Foreskin fibroblast (primary cell): ENCODE measurements at places on chromosomes 2 and 18.

- DNase-seq: peak; percentile 61
These were observed 390.9 kb downstream of the NBAS start for GRCh38 chr2:15170070-15170775.

- no peak for DNase-seq
These were observed 15.5 kb downstream of the LPIN2 start for GRCh38 chr18:2997429-2997828.

GRCh38 chr2:133484106-133484505 is 84.2 kb downstream of the NCKAP5 start:
- peak; percentile 41 for DNase-seq

GRCh38 chr2:160139350-160139749 is 60.7 kb downstream of the ITGB6 start:
- no peak for DNase-seq

- no peak for DNase-seq
These were observed 10.1 kb upstream of the GAD1 start for GRCh38 chr2:170806548-170806947.

GRCh38 chr2:100655936-100656534 is 93.2 kb downstream of the PDCL3 start:
- DNase-seq: no peak

- no peak for DNase-seq
These were observed 436.4 kb downstream of the EIPR1 start for GRCh38 chr2:2941205-2941604.

DNA sequence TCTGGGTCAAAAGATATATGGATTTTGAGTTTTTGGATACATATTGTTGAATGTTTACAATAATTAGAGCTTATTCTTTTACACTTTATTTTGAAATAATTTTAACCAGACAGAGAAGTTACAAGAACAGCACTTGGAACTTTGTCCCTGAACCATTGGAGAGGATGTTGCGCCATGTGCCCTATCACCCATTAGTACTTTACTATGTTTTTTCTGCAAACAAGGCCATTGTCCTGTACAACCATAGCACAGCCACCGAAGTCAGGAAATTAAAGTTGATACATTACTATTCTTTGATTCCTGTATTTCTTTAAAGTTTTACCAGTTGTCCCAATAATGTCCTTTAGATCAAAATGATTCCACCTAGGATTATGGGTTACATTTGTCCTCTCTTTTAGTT is 188.8 kb downstream of the ACKR3 start:
- DNase-seq: no peak

- DNase-seq: no peak
These were observed 6.1 kb downstream of the RASGRP3 start for GRCh38 chr2:33482518-33482917.

GRCh38 chr2:182949572-182950189 is 83.2 kb upstream of the FRZB start:
- peak; percentile 22 for DNase-seq

- DNase-seq: peak; percentile 91
These were observed 258.5 kb downstream of the TWIST2 start for GRCh38 chr2:239106314-239106908.

GRCh38 chr2:129673234-129673633 is 306.2 kb upstream of the RAB6C start:
- DNase-seq: no peak

GRCh38 chr2:148560496-148560895 is 84.1 kb upstream of the EPC2 start:
- no peak for DNase-seq

- DNase-seq: no peak
These were observed 114.5 kb upstream of the ALPP start for GRCh38 chr2:232264081-232264480.

DNA sequence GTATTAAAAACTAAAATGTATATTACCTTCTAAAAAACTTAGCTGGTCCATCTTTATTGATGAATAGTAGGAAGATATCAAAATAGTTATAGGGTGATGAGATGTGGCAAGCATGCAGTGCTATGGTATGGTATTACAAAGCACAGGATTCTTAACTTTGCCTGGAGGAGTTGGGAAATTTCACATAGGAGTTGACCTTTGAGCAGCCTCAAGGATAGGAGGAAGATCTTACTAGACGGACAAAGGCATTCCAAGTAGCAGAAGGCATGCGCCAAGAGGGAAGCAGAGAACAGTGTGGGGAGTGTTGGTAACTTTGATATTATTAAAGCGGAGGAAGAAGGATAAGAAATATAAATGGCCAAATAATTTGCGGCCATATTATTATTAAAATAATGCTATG is 60.0 kb downstream of the TTC21B start:
- DNase-seq: no peak

GRCh38 chr18:75362435-75362834 is 65.1 kb downstream of the SMIM21 start:
- no peak for DNase-seq

DNA sequence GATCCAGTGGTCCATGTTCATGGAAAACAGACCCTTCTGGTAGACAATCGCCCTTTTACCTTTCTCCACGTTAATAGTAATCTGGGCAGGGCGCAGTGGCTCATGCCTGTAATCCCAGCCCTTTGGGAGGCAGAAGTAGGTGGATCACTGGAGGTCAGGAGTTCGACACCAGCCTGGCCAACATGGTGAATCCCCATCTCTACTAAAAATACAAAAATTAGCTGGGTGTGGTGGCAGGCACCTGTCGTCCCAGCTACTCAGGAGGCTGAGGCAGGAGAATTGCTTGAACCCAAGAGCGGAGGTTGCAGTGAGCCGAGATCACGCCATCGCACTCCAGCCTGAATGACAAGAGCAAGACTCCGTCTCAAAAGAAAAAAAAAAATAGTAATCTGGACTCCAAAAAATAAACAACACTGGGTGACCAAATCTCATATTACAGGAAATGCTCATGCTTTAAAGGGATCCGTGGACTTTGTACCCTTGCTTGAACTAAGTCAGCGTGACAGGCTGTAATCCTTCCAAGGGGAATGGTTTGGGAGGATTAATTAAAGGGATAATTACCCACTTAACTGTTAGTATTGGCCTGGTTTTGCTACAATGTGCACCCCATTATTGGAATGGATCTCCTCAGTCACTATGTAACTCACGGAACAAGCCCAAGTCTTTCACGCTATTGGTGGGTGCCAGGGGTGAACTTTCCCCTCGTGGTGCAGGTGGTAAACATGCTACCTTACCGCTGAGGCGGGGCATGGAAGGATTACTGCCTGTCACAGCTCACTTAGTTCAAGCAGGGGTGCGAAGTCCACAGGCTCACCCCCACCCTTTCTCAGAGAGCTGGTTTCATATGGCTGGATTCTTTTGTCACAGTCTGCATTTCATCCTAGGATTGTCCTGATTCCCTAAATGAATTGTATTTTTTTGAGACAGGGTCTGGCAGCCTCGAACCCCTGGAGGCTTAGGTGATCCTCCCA is 36.7 kb downstream of the PROC start:
- no peak for DNase-seq

DNA sequence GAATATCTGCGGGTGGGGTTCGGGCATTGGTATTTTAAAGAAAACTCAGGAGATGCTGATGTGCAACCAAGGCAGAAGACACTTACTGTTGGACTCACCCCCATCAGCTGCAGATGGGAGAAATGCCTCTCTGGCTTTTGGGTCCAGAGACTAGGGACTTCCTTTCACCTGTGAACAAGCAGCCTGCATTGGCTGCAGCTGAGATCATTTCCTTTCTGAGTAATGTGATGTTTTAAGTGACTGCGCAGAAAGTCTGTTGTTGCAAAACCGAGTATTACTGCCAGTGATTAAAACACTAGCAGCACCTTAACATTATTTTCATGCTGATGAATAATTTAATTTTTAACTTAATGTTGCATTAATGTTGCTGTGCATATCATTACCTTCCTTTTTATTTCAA is 143.0 kb downstream of the TSN start:
- peak; percentile 16 for DNase-seq

- no peak for DNase-seq
These were observed 359.6 kb downstream of the NRXN1 start for GRCh38 chr2:50672282-50672681.

DNA sequence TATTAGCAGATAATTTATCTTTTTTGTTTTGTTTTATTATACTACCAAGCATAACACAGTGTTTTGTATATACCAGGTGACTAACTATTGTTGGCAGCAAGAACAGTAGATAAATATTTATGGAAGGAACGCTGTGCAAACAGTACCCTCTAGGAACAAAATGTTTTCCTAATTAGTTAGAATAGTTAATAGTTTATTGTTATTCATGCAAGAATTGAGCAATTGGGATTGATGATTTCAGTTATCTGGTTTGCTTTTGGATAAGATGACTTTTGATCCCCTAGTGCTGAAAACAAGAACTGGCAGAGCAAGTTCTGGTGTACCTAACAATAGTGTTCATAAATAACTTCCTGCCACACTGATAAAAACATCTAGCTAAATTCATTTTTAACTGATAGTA is 323.3 kb downstream of the TGIF1 start:
- peak; percentile 5 for DNase-seq

GRCh38 chr18:43777636-43778304 is 500.5 kb upstream of the SYT4 start:
- no peak for DNase-seq

DNA sequence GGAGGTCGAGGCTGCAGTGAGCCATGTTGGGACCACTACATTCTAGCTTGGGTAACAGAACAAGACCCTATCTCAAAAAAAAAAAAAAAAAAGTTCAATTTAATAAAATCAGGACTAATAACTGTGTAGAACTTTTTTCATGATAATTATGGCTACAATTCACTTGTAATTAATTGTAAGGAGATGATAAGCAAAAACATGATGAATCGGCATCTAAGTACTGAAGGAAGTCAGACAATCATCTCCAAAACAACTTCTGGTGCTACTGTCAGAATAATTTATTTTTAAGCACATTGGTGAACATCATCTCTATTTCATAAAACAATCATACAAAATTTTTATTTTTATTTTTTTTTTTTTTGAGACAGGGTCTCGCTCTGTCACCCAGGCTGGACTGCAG is 9.7 kb upstream of the MTHFD2 start:
- DNase-seq: no peak

DNA sequence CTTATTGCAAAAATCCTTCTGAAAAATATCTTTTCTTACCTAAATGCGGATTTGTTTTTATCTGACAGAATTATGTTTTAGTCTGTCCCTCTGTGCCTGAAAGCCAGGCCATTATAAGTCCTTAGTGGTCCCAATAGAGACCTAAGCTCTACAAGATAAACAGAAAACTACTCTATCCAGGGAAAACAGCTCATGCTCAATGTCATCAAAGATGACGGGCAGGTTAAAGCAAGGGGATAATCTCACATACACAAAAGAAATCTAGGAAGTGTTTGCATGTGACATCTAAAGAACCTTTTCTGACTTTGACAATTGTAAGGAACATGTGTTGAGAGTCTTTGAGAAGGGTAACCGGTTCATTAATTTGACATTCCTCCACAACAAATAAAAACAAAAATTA is 741.1 kb upstream of the ID2 start:
- DNase-seq: no peak

GRCh38 chr2:24935145-24935544 is 15.1 kb upstream of the ADCY3 start:
- no peak for DNase-seq

DNA sequence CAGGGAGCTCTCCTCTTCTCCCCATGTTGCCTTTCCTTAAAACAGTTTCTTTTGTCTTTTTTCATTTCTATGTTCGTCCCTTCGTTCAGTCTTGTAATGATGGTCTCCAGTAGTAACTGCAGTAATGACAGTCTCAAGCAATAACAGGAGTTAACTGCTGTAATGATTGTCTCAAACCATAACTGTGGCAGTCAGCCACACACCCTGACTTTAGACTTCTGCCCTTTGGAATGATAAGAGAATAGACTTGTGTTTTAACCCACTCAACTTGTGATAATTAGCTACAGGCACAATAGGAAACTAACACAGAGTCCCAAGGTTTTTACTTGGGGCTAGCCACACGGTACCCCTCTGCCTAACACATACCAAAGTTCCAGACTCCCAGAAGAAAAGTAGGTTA is 12.1 kb downstream of the TMEM131 start:
- no peak for DNase-seq

DNA sequence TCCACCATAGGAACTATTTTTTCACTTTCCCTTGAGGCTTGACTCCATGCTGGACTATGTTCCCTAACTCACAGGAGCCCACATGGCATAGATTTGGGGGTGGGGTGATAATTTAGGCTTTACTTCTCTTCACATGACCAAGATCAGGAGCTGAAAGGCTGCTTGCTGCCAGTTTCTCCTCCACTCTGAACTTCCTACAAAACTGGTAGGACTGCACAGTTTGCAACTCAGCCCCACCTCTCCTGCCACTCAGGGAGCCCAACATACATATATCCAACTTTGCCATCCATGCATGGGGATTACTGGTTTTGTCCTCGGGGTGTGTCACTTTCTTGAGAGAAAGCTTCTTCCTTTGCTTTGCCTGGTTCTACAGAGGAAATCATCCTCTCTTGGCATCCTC is 14.2 kb downstream of the INO80D start:
- DNase-seq: no peak

GRCh38 chr2:31383471-31384153 is 30.9 kb downstream of the XDH start:
- DNase-seq: peak; percentile 40

DNA sequence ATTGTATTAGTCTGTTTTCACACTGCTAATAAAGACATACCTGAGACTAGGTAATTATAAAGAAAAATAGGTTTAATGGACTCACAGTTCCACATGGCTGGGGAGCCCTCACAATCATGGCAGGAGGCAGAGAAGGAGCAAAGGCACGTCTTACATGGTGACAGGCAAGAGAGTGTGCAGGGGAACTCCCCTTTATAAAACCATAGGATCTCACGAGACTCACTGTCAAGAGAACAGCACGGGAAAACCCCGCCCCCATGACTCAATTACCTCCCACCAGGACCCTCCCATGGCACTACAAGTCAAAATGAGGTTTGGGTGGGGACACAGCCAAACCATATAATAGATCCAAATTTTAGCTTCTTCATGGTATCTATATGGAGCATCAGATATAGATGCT is 69.6 kb upstream of the TMEM87B start:
- DNase-seq: no peak

GRCh38 chr2:101012054-101012705 is 10.1 kb downstream of the RPL31 start:
- DNase-seq: peak; percentile 34
